ENCODE measurements at places on chromosomes 7 and 10.

- DNase-seq = no peak
These were observed 21.2 kb upstream of the PWWP2B start for GRCh38 chr10:132375795-132376297.

DNA sequence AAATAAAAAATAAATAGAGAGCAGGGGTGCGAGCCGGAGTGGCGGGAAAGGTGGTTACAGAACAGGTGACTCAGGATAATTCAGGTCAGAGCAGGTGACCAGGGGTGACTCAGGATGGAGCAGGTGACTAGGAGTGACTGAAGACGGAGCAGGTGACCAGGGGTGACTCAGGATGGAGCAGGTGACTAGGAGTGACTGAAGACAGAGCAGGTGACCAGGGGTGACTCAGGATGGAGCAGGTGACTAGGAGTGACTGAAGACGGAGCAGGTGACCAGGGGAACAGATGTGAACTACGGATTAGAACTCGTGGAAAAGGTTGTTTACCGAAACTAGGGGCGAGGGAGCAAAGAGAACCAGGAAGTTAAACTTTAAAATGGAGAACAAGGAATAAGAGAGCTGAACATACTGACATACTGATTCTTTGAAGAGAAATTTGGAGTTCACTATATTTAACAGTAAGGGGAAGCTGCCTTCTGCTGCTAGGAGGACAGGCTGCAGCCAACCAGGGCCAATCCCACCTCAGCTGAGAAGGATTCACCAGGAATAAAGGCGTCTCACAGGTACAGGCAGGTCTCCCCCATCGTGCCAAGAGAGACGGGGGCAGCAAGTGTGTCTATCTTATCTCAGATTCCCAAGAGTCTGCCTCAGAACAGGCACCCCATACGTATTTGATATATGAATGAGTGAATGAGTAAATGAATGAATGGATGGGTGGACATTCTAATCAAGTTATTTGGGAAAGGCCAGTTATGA lies 101.3 kb downstream of the CPXM2 start:
- DNase-seq = no peak

DNA sequence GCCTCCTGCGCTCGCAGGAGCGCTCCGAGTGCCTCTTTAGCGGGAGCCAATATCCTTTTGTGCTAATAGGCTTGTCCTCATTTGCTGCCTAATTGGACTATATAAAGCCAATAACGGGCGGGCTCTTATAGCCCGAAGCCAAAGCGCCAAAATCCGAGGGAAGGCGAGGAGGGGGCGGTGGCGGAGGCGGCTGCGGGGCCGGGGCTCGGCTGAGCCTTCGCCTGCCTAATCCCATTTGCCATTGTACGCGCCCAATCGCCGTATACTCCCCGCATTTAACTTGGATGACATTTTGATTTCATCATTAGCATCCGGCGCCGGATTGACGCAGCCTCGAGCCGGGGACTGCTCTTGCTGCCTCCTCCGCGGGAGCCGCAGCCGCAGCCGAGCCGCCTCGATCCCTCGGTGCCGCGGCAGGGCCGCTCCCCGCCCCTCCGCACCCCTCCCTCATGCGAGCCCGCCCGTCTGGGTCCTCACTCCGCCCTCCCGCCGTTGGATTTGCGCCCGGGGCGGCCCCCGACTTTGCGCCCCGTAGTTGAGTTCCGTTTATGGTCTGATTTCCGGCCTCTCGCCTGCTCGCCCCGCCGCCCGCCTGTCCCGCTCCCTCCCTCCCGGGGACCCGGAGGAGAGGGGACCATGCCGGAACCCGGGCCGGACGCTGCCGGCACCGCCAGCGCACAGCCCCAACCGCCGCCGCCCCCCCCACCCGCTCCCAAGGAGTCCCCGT lies at the start of gene HMX3:
Gene HMX3, plus strand, starts transcription at position 556 of the 727 bp plus-strand sequence. Its CDS starts 81 bp downstream, at position 637.
- DNase-seq = no peak

- DNase-seq = no peak
These were observed 308.4 kb upstream of the KLF6 start for GRCh38 chr10:4093438-4093837.

DNA sequence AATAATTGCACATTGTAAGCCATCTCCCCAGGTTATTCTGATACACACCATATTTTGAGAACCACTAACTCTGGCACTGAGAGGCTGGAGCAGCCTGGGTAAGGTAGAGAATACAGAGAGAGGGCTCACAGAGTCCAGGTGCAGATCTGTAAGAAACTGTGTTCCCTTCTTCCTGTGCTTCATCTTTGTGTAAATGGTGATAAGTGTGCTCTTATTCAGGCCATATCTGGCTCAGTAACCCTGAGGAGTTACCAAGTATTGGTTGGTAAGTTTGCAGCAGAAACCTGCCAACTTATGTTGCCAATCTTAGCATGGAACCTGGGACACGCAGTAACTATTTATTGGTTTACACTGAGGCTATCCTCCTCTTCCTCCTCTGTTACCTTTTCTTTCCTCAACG lies 16.2 kb upstream of the ICA1 start:
- DNase-seq = no peak

DNA sequence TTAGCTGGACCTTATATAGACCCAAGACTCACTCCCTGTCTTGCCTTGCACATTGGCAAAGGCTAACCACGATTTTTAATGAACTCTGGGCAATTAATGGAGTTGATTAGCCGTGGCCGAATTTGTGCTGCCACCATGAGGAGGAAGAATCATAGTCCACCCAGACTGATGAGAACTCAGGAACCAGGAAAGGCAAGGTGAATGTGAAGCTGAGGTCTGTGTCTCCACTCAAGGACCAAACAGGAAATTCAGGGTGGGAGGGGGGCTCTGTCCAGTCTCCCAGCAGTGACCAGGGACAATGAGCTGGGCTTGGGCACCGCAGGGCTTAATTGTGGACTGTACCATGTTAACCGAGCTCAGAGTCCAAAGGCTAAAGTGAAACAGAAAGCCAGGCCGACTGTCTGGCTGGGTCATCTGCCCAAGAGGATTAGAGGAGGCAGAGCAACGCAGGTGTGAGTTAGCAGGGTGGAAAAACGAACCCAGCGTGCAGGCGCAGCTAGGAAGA lies 127.0 kb upstream of the JCAD start:
- DNase-seq = no peak

DNA sequence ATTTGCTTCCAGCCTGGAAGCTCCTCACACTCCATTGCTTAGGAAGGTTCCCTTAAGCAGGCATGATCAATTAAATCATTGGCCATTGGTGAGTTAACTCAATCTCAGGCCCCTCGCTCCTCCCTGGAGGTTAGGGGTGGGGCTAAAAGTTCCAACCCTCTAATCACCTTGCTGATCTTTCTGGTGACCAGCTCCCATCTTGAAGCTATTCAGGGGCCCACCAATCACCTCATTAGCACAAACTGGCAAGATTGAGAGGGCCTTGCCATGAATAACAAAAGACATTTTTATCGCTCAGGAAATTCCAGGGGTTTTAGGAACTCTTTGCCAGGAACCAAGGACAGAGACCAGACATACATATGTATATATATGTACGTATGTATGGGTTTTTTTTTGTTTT lies 58.4 kb downstream of the AGK start:
- no peak for DNase-seq

- DNase-seq = no peak
These were observed 23.5 kb upstream of the C1QL3 start for GRCh38 chr10:16545116-16545736.

DNA sequence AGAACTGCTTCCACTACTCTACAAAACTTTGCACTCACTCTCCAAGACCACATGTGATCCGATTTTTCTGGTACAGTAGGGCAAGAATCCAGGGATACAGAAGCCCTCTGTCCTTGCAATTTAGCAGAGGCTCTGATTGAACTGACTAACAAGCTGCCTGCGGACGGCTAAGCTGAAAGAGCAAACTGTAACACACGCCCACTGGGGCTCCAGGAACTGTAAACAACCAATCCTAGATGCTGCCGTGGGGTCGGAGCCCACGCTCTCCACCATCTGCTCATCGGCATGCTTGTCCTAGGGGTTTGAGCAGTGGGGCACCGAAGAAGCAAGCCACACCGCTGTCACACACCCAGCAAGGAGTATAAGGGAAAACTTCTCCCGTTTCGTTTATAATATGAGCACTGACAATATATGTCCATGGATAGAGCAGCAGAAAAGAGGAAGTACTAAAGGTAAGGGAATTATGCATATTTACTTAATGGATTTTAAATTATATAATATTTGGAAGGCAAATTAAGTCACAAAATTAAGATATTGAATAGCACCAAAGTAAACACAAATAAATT lies 634.4 kb upstream of the POT1 start:
- DNase-seq = no peak

DNA sequence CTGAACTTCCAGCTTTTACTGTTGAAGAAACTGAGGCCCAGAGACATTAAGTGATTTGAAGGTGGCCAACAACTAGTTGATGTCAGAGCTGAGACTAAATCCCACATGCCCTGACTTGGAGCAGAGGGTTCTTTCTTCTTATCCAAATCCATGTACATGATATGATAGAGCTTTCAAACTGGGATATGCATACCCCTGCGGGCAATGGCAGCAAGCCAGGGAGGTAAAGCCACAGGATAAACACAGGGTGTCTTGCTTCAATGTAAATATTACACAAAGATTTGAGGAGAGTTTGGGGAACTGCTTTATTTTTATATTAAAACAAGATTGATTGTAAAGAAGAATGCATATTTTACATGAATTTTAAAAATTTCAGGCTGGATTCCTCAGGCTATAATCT lies 2.3 kb upstream of the LRRC72 start:
- DNase-seq = no peak

- DNase-seq = no peak
These were observed 343.9 kb downstream of the ABCA13 start for GRCh38 chr7:48515171-48515570.

DNA sequence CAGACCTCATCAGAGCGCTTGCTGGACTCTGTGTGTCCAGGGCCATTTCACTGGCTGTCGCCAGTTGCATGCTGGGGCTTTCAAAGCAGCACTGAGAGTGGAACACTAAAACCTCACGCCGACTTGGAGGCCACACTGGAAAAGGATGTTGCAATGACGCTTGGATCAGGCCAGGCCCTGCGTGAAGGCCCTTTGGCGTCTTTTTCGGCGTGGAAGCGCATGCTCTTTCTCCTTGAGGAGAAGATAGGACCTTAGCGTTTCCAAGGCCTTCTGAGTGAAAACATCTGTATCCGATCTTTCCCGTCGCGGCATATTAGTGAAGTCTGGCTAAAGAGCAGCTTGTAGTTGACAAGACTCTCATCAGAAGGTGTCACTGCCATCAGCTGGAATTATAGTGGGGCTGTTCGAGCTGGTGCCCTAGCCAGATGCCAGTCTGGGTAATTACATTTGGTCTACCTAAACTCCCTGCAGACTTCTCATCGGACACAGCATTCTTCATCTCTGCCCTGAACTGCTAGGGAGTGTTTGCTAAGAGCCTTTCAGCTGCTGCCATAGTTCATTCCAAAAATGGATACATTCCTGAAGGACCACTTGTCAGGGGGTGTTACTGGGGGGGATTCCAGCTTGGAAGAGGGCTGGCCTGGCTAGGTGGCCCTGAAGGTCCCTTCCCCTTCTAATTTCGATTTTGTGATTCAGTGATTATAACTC lies 167.7 kb upstream of the TCF7L2 start:
- DNase-seq = no peak

DNA sequence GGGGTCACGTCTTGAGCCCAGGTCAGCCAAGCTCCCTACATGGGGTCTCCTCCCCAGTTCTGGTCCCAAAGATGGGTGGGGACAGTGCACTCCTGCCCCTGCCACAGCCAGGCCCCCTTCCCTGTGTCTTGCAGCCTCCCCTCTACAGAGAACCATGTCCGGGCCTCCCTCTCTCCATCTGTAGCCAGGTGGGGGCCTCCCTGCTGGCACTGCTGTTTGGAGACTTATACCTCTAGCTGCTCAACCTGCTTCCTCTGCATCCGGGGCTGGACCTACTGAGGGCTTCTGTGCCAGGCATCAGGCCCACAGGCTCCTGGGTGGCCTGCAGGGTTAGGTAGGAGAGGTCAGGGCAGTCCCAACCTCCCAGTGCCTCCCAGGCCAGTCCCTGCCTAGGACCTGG lies 7.9 kb downstream of the SH2B2 start:
- DNase-seq = no peak

GRCh38 chr10:1650542-1651269 lies 86.6 kb downstream of the ADARB2 start:
- DNase-seq = no peak

DNA sequence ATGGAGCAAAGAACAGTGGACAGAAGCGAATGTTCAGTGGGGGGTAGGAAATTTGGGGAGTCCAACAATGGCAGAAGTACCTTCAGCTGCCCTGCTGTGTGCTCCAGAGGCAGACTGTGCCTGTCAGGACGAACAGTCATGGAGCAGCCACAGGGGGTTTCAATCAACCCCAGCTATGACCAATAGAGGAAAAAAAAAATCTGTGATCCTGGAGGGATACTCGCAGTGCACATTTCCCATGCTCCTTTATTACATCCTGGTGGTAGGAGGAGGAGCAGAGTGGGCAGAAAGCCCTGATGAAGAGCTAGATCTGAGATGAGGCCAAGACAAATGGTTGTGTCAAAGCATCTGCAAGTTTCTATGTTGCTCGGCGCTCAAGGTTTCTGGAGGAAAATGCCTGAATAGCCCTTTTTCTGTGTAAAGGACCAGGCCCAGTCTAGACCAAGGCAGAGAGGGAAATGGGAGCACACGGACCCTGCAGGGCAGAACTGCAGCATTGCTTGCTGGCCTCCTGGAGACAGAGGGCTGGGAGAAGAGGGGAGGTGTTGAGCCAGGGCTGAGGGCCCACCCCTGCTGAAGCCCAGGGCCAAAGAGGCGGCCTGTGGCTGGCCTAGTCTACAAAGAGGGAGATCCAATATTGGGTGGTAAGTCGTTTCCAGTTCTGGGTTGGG lies 201.5 kb downstream of the GRID1 start:
- DNase-seq = no peak

DNA sequence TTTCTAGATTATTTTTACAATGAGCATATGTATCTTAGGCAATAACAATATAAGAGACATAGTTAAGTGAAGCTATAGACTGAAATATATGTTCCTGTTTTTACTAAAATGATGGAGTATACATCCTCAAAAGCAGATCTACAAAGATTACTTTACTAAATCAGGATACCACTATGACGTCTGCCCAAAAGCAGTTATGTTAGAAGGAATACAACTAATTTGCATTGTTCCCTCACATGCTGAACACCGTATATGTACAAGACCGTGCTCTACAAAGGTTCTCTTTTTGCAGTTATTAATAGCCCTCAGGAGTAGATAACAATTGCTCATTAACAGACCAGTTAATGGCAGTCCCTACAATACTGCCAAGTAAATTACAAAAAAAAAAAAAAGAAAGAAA lies 137.5 kb downstream of the CD36 start:
- no peak for DNase-seq

GRCh38 chr10:93629647-93630305 lies 17.4 kb downstream of the PDE6C start:
- no peak for DNase-seq

GRCh38 chr7:155210356-155210755 lies 87.3 kb upstream of the INSIG1 start:
- no peak for DNase-seq

DNA sequence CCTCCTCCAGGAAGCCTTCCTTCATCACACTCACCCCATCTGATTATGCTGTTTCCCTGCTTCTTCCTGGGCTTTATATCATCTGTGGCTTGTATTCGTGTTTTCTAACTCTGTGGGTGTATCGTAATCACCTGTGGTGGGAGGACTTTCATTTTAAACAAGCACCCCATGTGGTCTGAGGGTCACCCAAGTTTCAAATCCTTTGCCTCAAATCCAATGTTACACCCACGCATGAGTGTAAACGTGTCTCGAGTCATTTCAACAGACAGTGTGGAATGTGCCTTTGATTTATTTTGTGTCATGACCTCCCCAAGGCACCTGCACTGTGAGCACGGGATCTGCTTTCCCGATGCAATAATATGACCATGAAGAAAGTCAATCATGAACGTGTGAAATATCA lies 17.5 kb upstream of the LYZL2 start:
- no peak for DNase-seq

GRCh38 chr10:105986912-105987635 lies 1177.4 kb downstream of the SORCS1 start:
- no peak for DNase-seq

Measured in activated naive CD4-positive, alpha-beta T cell (primary cell).